ENCODE measurements at places on chromosomes 13 and 19. TPM values are rescaled to one million over a fixed set of nuclear protein-coding genes. Genes with fewer than 3 reads are reported as not detected.

DNA sequence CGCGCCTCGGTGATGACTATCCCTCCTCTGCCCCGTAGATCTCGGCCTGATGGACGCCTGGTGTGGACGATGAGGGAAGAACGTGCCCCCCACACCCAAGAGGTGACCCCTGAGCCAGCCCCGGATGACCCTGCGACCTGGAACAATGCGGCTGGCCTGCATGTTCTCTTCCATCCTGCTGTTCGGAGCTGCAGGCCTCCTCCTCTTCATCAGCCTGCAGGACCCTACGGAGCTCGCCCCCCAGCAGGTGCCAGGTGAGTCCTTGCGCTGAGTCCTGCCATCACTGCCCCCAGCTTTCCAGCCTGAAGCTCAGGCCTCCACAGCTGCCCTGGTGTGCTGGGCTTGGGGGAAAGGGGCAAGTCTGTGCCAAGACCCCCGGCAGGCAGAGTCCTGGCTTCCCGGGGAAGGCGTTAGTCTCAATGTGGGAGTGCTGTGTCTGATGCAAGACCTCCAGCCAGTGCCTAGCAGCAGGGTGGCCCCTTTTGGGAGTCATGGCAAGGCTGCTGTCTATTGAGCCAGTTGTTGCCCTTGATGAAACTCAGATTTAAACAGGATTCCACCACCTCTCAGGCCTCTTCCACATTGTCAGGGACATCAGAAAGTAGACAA is 67.5 kb downstream of the CHST8 start:
- no peak for DNase-seq

The MAB21L1 gene
- total RNA-seq, result 0.20 TPM

- no peak for DNase-seq
Observed at GRCh38 chr19:28426730-28427225, 786.2 kb downstream of the UQCRFS1 start.

The KASH5 gene
- not detected for total RNA-seq

- no peak for DNase-seq
Observed at GRCh38 chr19:5074407-5074806, 105.5 kb downstream of the KDM4B start.

The ZNF175 gene
- 9.4 TPM for total RNA-seq

The LRCH1 gene
- total RNA-seq, result 35.6 TPM

Measured in mucosa of gallbladder (tissue), 1 donor.